ENCODE measurements at places on chromosomes 5 and 9.

- no peak for DNase-seq
- no peaks in the 10 kb centered on the region for H3K4me1 ChIP-seq
- H3K27me3 ChIP-seq, result peaks cover 1% of the 10 kb centered on the region
- H3K36me3 ChIP-seq, result no peaks in the 10 kb centered on the region
Observed at GRCh38 chr5:111999286-111999685, 242.3 kb upstream of the NREP start.

DNA sequence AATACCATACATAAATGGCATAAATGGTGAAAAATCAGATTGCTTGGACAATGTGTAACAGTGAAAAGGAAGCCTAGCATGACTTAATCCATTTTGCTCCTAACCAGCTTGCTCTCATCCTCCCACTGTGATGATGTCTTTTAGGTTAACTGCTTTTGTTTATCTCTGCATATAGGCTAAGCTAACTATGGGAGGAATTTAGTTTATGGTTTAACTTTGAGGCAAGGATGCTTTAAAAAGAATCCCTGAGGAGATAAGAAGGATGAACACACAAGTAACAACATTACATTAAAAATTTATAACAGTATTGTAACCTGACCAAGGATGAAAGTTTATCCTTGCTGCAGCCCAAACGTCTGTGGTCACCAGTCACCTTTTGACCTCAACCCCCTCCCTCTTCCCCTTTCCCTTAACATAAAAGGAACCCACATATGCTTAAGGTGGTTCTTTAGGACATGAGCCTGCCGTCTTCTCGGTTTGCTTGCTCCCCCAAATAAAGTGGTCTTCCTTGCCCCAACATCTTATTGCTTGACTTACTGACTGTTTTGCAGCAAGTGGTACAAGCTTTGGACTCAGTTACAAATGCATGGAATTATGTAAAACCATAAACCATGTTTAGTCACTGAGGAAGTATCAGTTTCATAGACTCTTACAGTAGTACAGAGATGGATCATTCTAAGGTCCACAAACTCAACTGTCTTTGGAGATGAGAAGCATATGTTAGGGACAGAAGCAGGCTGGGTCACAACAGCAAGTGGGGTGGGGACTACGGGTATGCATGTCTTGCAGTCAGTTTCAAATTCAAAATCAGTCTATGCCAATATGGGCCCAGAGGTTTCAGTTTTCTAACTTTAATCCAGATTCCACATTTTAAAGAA, 31.3 kb downstream of the AGXT2 start:
- no peak overlapping the region for H3K4me3 ChIP-seq
- no peak for DNase-seq
- H3K4me1 ChIP-seq, result peaks cover 6% of the 10 kb centered on the region
- no peaks in the 10 kb centered on the region for H3K36me3 ChIP-seq

DNA sequence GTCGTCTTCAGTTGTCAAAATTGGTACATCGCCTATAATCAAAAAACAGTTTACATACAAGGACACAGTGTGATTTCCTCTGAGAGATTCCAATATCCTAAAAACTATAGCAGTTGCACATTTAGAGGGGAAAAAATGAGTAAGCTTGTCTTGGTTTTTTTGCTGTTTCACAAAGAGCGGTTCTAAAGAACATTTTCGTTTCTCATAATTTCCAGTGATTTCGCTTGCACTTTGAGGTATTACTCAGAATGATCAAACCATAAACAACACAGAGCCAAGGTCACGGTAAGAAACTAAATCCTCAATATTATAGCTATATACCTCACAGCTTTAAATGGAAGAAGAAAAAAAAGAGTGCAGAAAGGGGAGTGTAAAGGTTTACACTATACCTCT, 861 bp downstream of the MTX3 start:
- no peak for DNase-seq
- peak overlapping the region; percentile 88 for H3K27ac ChIP-seq
- no peaks in the 10 kb centered on the region for H3K27me3 ChIP-seq

DNA sequence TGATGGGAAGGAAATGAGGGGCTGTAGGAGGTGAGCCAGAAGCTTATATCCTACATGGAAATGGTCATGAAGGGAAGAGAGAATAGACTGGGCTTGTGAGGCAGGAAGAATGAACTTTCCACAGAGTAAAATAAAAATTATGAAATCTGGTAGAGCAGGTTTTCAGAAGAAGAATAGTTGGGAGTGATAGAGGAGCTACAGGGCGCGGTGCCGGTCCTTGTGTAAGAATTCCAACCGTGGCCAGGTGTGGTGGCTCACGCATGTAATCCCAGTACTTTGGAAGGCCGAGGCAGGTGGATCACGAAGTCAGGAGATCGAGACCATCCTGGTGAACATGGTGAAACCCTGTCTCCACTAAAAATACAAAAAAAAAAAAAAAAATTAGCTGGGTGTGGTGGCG, 8.9 kb upstream of the UNC13B start:
- no peaks in the 10 kb centered on the region for H3K4me1 ChIP-seq
- no peak overlapping the region for H3K4me3 ChIP-seq
- peaks cover 16% of the 10 kb centered on the region for H3K36me3 ChIP-seq
- no peaks in the 10 kb centered on the region for H3K27me3 ChIP-seq
- DNase-seq, result no peak

DNA sequence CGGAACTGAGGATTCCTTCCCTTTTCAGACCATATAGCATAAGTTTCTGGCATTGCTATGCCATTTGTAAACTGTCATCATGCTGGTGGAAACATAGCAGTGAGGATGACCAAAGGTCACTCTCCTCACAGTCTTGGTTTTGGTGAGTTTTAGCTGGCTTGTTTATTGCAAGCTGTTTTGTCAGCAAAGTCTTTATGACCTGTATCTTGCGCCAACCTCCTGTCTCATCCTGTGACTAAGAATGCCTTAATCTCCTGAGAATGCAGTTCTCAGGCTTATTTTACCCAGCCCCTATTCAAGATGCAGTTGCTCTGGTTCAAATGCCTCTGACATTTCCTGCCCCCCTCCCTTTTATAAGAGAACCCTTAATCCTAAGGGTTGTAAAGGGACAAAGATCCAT, 26.7 kb upstream of the GRIA1 start:
- H3K27me3 ChIP-seq, result no peaks in the 10 kb centered on the region
- H3K36me3 ChIP-seq, result no peaks in the 10 kb centered on the region
- no peak overlapping the region for H3K27ac ChIP-seq

- no peaks in the 10 kb centered on the region for H3K27me3 ChIP-seq
- no peak for DNase-seq
- no peaks in the 10 kb centered on the region for H3K4me1 ChIP-seq
- H3K36me3 ChIP-seq, result no peaks in the 10 kb centered on the region
- H3K27ac ChIP-seq, result no peak overlapping the region
Observed at GRCh38 chr9:84499969-84500582, 159.5 kb upstream of the SLC28A3 start.

- no peak for DNase-seq
- peaks cover 25% of the 10 kb centered on the region for H3K4me1 ChIP-seq
- H3K36me3 ChIP-seq, result no peaks in the 10 kb centered on the region
- peaks cover 6% of the 10 kb centered on the region for H3K27me3 ChIP-seq
Observed at GRCh38 chr5:88396000-88396535, 127.4 kb upstream of the TMEM161B start.

DNA sequence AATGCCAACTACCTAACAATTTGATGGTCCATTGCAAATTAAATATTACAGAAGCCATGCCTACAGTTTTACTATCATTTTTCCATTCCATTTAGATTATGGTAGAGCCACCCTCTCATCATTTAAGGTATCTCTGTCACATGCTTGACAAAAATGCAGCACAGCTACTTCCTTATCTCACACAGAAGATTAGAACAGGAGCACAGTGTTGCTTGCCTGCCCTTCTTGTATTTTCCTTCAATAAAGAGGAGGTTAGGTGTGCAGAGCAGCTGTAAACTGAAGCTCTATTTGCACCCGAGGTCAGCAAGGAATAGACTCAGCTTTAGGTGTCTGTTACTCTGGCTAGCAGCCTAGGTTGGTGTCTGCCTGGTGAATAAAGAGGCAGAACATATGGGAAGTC, 51.5 kb upstream of the ATP10B start:
- no peak overlapping the region for H3K4me3 ChIP-seq
- DNase-seq, result no peak
- H3K4me1 ChIP-seq, result no peaks in the 10 kb centered on the region
- H3K36me3 ChIP-seq, result no peaks in the 10 kb centered on the region
- H3K27me3 ChIP-seq, result no peaks in the 10 kb centered on the region

- no peaks in the 10 kb centered on the region for H3K36me3 ChIP-seq
- H3K4me1 ChIP-seq, result no peaks in the 10 kb centered on the region
- no peak for DNase-seq
- no peak overlapping the region for H3K27ac ChIP-seq
- no peak overlapping the region for H3K4me3 ChIP-seq
Observed at GRCh38 chr9:80204054-80204453, 632.3 kb downstream of the TLE4 start.

- DNase-seq, result no peak
- no peaks in the 10 kb centered on the region for H3K36me3 ChIP-seq
- peaks cover 3% of the 10 kb centered on the region for H3K27me3 ChIP-seq
- H3K4me3 ChIP-seq, result peak overlapping the region; percentile 100
Observed at GRCh38 chr5:10250806-10251276, 761 bp downstream of the CCT5 start.

DNA sequence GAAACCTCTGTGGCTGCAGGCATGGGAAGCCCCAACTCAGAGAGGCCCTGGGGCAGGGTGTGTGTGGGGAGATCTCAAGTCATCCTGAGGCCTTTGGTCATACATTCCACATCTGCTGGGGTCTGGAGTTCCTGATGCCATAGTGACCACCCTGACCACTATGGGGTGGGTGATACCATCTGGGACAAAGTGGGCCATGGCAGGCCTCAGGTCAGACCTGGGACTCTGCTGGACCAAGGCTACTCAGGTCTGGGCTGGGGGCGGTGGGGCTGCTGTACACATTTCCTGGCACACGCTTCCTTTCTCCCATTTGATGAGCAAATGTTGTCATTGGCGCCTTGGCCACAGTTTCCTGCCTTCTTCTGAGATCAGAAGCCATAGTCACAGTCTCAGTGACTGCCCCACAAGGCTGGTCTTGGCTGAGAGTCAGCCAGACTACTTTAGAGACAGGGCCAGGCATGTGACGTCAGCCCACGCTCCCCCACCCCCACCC, 15.1 kb upstream of the ACSL6 start:
- peaks cover 5% of the 10 kb centered on the region for H3K27me3 ChIP-seq
- H3K36me3 ChIP-seq, result peaks cover 5% of the 10 kb centered on the region
- no peaks in the 10 kb centered on the region for H3K4me1 ChIP-seq
- no peak for DNase-seq
- no peak overlapping the region for H3K4me3 ChIP-seq
- no peak overlapping the region for H3K27ac ChIP-seq

GRCh38 chr9:8845808-8846207, 1046.2 kb upstream of the DMAC1 start:
- no peaks in the 10 kb centered on the region for H3K36me3 ChIP-seq
- H3K27ac ChIP-seq, result peak overlapping the region; percentile 87
- H3K4me1 ChIP-seq, result peaks cover 44% of the 10 kb centered on the region
- DNase-seq, result no peak
- peak overlapping the region; percentile 17 for H3K4me3 ChIP-seq
- peaks cover 2% of the 10 kb centered on the region for H3K27me3 ChIP-seq

- no peaks in the 10 kb centered on the region for H3K36me3 ChIP-seq
- peak overlapping the region; percentile 6 for H3K27ac ChIP-seq
- DNase-seq, result no peak
- H3K4me1 ChIP-seq, result peaks cover 53% of the 10 kb centered on the region
- H3K27me3 ChIP-seq, result peaks cover 5% of the 10 kb centered on the region
Observed at GRCh38 chr5:72649449-72649848, 142.2 kb upstream of the ZNF366 start.

DNA sequence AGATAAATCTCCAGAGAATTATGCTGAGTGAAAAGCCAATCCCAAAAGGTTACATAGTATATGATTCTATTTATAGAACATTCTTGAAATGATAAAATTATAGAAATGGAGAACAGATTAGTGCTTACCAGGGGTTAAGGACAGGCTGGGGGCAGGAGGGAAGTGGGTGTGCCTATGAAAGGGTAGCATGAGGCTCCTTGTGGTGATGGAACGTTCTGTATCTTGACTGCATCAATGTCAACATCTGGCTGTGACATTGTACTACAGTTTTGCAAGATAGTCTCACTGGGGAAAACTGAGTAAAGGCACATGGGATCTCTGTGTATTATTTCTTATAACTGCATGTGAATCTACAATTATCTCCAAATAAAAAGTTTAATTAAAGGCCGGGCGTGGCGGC, 22.3 kb downstream of the ORM2 start:
- H3K27me3 ChIP-seq, result peaks cover 13% of the 10 kb centered on the region
- H3K4me3 ChIP-seq, result no peak overlapping the region
- peaks cover 12% of the 10 kb centered on the region for H3K36me3 ChIP-seq
- H3K4me1 ChIP-seq, result peaks cover 13% of the 10 kb centered on the region
- DNase-seq, result no peak

GRCh38 chr5:156020647-156021046, 306.3 kb upstream of the SGCD start:
- no peak for DNase-seq
- no peaks in the 10 kb centered on the region for H3K27me3 ChIP-seq
- no peaks in the 10 kb centered on the region for H3K4me1 ChIP-seq
- no peak overlapping the region for H3K27ac ChIP-seq
- no peaks in the 10 kb centered on the region for H3K36me3 ChIP-seq
- H3K4me3 ChIP-seq, result no peak overlapping the region

- no peak overlapping the region for H3K4me3 ChIP-seq
- no peaks in the 10 kb centered on the region for H3K36me3 ChIP-seq
- no peak overlapping the region for H3K27ac ChIP-seq
- H3K27me3 ChIP-seq, result peaks cover 1% of the 10 kb centered on the region
- DNase-seq, result no peak
Observed at GRCh38 chr9:132634327-132634726, 35.5 kb downstream of the DDX31 start.

DNA sequence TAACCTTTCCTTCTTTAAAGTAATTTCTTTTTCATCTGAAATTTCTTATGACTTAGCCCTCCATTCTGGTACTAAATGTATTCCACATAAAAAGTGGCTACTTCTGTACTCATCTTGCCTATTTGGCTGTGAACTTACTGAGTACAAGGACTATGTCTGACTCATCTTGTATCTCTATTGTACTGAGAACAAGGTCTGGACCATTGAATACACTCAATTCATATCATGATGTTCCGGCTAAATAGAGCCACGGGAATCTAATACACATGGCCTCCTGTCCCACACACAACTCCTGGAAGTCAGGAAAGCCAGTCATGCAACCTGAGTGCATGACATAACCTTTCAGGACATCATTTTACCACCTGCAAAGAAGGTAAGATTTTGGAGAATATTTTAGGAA, 203.9 kb downstream of the PLK2 start:
- H3K36me3 ChIP-seq, result no peaks in the 10 kb centered on the region
- no peaks in the 10 kb centered on the region for H3K27me3 ChIP-seq
- DNase-seq, result no peak
- H3K27ac ChIP-seq, result no peak overlapping the region

- H3K4me3 ChIP-seq, result no peak overlapping the region
- H3K36me3 ChIP-seq, result no peaks in the 10 kb centered on the region
- no peak overlapping the region for H3K27ac ChIP-seq
- no peaks in the 10 kb centered on the region for H3K4me1 ChIP-seq
Observed at GRCh38 chr5:43225649-43226245, 33.7 kb downstream of the NIM1K start.

GRCh38 chr9:81964218-81965171, 21.2 kb downstream of the SPATA31D3 start:
- H3K36me3 ChIP-seq, result no peaks in the 10 kb centered on the region
- DNase-seq, result no peak
- no peak overlapping the region for H3K4me3 ChIP-seq
- H3K27ac ChIP-seq, result no peak overlapping the region

- H3K4me3 ChIP-seq, result no peak overlapping the region
- no peak overlapping the region for H3K27ac ChIP-seq
- peaks cover 19% of the 10 kb centered on the region for H3K36me3 ChIP-seq
- H3K4me1 ChIP-seq, result no peaks in the 10 kb centered on the region
- no peak for DNase-seq
Observed at GRCh38 chr9:38387751-38388150, 4.8 kb upstream of the ALDH1B1 start.

Data from glutamatergic neuron (in vitro differentiated cells).